ENCODE measurements at places on chromosomes 4 and X.

DNA sequence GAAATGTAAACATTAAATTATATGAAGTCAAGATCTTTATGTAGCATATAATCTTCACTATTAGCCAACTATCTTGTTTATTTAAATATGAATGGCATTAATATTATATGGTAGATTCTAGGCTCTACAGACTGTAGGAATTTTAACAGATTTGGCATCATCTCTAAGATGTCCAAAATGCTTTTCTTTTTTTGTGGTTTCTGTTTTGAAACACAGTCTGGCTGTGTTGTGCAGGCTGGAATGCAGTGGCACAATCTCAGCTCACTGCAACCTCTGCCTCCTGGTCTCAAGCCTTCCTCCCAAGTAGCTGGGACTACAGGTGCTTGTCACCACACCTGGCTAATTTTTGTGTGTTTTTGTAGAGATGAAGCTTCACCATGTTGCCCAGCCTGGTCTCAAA lies 76.2 kb downstream of the ELOVL6 start:
- no peak for DNase-seq

DNA sequence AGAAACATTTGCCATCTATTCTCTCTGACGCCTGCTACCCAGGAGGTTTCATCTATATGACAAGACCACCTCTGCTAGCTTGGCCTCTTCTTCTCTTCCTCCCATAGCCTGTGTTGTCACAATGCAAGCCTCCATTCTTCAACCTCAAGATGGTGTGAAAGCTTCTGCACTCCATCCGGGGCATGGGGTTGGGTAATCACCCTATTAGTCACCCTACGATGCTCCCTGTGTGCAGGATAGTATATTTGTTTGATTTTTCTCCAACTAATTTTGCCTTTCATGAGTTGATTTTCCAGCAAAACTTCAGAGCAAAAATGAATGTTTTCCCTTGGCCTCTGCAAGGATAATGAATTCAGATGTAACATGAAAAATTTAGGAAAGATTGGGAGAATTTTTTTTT lies 128.0 kb upstream of the STS start:
- no peak for DNase-seq

DNA sequence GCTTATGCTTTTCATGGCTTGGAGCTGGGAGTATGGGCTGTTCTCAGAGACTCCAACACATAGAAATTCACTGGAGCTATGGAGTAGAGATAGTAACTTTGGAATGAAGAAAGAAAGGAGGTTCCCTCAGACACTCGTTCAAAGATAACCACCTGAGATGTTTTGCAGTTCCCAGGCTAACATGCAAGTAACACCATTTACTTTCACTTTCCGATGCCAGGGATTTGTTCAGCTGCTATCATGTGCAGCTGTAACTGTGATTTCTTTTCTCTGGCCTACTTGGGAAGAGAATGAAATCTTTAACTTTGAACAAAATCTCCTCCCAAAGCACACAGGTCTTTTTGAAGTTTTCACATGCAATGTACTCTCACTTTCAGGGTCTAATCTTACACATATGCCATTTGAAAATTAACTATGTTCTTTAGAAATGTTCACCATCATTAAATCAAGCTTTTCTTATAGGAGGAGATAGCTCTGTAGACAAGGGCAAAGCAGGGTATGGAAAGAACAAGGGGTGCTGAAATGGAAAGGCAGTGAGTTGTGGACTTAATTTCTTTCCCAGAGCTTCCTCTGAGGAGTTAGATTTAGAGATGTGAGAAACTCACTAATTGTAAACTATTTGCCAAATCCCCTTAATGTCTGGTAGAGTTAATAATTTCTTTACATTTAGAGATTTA lies 514.3 kb downstream of the PDHA2 start:
- no peak for DNase-seq

GRCh38 chr4:180422989-180423711 lies 1820.1 kb upstream of the TENM3 start:
- DNase-seq: no peak

GRCh38 chr4:76589872-76590797 lies 155.1 kb downstream of the SHROOM3 start:
- peak; percentile 68 for DNase-seq

DNA sequence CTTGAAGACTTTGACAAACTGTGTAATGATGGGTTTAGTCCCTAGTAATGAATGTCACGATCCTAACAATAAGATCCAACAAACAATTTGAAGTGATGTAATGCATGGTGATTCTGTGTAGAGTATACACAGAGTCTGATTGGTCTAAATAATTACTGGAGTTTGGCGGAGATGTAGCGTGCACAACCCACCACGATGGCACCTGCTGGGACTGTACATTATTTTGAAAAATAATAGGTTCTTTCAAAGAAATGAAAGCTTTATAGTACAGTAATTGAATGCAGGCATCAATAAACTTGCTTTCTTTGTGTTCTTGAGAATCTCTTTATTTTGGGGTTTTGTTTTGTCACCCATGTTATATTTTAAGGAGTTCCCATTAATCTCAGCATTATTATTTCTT lies 902.2 kb upstream of the PCDH7 start:
- no peak for DNase-seq

- DNase-seq: no peak
Observed at GRCh38 chrX:3462166-3462508, 115.7 kb upstream of the MXRA5 start.

- DNase-seq: no peak
Observed at GRCh38 chrX:30626402-30626801, 26.8 kb upstream of the GK start.

GRCh38 chrX:132169554-132169953 lies 41.7 kb upstream of the FRMD7 start:
- DNase-seq: no peak

GRCh38 chrX:119573840-119574393 lies 446 bp upstream of the UBE2A start:
- no peak for DNase-seq

GRCh38 chr4:182251116-182251515 lies 7.9 kb downstream of the TENM3 start:
- no peak for DNase-seq

GRCh38 chr4:26257850-26258249 lies 63.0 kb upstream of the RBPJ start:
- no peak for DNase-seq

DNA sequence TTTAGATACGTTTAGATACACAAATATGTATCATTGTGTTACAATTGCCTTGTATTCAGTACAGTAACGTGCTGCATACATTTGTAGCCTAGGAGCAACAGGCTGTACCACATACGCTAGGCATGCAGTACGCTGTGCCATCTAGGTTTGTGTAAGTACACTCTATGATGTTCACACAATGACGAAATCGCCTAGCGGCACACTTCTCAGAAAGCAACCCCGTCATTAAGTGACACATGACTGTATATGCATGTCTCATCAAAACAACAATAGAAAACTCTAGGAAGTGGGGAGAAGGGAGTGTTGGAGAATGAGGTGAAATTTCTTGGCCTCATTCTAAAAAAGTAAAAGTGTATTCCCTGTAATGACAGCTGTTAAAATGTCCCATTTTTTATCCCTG lies 32.7 kb downstream of the CCDC149 start:
- no peak for DNase-seq

GRCh38 chr4:963276-964225 lies 9.8 kb downstream of the DGKQ start:
- DNase-seq: peak; percentile 72

GRCh38 chr4:125529071-125529470 lies 214.3 kb downstream of the FAT4 start:
- no peak for DNase-seq

DNA sequence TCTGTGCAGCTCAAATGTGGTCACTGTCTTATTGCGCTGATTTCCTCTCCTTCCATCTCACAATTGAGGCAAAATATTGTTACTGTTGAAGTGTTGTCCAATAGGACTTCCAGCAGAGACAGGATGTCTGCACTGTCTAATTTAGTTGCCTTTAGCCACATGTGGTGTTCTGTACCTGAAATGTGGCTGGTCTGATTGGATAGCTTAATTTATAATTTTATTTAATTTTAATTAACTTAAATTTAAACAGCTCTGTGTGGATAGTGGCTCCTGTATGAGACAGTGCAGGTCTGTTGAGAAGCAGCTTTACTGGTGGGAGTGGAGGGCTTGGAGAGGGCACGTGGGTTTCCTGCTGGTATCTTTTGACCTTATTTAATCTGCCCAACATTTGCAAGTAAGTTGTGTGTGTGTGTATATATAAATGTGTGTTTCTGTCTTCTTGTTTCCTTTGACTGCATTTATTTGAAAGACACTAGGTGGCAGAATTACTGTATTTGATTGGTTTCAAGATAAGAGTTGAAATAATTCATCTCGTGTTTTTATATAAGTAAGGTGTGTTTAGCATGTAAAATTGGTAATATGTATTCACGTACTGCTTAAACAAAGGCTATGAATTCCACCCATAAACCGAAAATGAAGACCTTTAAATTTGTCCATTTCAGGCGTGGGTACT lies 55.3 kb upstream of the MSANTD1 start:
- DNase-seq: no peak

- no peak for DNase-seq
Observed at GRCh38 chrX:109967156-109967555, 35.8 kb upstream of the TMEM164 start.

DNA sequence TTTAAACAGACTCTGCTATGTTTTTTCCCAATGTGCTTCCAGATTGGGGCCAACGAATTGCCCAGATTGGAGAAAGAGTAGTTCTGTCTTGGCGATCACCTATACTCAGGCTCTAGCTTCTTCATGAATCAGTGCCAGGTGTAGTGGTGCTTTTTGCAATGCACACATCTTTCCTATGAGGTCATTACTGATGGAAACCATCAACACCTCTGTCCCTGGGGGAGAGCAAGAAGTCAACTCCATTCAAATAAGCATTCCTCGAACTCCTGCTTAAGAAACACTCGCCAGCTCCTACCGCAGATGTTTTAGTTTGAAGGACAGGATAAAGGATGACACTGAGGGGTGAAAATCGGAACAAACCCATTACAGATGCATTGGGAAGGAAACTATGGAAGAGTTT lies 156.5 kb upstream of the DKK2 start:
- no peak for DNase-seq

- DNase-seq: no peak
Observed at GRCh38 chrX:48835524-48836329, at the start of gene PCSK1N. TSS of gene PCSK1N (minus strand) at chrX:48835610. CDS start at chrX:48835532, 78 bp downstream.

DNA sequence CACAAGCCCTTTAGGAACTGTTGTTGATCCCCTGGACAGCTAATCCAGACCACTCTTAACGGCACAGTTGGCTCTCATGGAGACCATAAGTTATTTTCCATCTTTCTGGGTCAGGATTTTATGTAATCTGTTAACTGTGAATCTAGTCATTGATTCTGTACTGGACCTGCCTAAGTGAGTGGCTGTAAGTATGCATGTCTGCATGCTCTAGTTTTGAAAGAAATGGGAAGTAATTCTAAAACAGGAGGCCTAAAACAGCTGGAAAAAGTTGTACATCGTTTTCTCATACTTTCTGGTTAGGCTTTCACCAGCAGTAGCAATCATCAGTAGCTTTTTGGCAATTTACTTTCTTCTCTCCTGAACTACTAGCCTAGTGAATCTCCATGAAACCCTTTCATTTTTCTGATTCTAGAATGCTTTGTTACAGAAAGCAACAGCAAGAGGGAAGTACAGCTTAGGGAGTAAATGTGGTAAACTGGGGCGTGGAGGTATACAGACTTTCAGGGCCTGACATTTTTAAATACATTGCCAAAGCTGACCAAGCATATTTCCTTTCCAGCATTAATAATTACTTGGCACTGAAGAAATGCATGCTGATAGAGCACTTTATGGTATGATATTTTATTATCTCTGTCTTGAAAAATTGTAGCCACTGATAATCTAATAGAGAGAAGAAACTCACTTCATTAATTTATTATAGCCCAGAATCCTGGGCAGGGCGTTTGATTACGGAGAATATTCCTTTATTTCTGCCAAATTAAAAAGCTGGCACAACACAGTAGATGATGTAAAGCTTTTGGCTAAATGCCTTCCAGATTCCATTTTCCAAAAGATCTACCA lies 202.7 kb downstream of the BANK1 start:
- DNase-seq: no peak

DNA sequence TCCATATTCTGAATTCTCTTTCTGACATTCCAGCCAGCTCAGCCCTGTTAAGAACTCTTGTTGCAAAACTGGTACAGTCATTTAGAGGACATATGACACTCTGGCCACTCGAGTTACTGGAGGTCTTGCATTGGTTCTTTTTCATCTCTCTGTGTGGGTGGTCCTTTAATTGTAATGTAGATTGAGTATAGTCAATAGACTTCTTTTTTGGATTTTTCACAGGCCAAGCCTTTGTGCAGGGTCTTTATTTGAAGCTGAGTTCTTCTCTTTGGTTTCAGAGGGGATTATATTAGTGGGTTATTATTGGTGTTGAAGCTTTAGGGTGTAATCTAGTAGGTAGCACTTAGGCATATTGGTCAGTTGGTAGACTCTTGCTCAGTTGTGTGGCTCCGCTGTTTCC lies 118.0 kb upstream of the GIMD1 start:
- no peak for DNase-seq

- no peak for DNase-seq
Observed at GRCh38 chr4:55258152-55258865, 87.7 kb upstream of the SRD5A3 start.

DNA sequence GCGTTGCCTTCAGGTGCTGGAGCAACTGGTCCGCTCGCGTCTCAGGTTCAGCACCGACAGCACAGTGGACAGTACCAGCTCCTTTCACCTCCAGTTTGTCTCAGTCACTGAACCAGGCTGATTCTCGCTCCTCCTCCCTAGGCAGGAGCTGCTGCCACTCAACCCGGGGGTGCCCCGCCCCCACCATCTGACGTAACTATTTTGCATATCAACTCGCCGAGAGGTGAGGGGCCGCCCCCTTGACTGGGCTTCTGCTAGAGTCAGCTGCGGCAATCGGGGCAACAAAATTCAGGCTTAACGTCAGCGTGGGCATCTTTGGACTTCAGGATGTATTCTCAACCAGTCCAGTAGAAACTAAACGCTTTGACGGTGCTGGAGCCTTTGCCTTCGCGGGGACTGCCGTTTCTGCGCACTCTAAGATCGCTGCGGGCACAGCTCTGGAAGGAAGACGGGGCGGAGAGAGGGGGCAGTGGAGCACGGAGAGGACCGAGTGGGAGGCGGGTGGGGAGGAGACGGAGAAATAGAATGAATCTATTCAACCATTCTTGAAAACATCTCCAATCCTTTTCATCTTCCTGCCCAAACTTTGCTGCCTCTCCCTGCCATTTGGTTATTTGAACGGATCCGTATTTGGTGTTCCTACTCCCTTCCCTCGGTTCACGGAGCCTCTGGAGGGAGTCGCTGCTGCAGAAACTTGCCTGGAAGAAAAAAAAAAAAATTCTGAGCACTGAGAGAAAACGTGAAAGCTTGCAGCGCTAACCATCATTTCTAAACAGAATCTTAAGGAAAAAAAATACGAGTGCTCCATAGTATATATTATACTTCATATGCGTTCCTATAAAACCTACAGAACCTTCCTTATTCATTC lies at the start of gene FSTL5:
FSTL5 (minus strand) TSS at position 109 of the 868 bp plus-strand sequence. CDS start 52,604 bp downstream, outside the sequence.
- DNase-seq: peak; percentile 75

DNA sequence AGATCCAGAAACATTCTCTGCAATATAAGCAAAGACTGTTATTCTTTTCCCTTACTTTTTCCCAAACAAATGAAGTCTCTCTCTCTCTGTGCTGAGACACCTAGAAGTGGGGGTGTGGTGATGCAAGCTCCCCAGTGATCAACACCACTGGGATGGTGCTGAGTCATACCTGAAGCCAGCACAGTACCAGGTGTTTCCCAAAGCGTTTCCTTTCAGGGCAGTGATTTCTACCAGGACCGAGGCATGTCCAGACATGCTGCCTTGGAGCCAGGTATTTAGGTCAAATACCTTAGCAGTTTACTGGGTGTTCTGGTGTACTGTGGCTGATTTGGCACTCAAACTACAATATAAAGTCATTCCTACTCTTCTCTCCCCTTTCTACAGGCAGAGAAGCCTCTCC lies 726.5 kb downstream of the FAM133A start:
- DNase-seq: no peak

All from aorta (tissue), 5 donors.